CD8-positive, alpha-beta memory T cell (primary cell): ENCODE measurements at places on chromosomes 2 and 18.

- no peak for DNase-seq
These were observed 232.4 kb downstream of the INSIG2 start for GRCh38 chr2:118320658-118321057.

GRCh38 chr2:169928463-169928864 is 101.2 kb downstream of the UBR3 start:
- DNase-seq: no peak

DNA sequence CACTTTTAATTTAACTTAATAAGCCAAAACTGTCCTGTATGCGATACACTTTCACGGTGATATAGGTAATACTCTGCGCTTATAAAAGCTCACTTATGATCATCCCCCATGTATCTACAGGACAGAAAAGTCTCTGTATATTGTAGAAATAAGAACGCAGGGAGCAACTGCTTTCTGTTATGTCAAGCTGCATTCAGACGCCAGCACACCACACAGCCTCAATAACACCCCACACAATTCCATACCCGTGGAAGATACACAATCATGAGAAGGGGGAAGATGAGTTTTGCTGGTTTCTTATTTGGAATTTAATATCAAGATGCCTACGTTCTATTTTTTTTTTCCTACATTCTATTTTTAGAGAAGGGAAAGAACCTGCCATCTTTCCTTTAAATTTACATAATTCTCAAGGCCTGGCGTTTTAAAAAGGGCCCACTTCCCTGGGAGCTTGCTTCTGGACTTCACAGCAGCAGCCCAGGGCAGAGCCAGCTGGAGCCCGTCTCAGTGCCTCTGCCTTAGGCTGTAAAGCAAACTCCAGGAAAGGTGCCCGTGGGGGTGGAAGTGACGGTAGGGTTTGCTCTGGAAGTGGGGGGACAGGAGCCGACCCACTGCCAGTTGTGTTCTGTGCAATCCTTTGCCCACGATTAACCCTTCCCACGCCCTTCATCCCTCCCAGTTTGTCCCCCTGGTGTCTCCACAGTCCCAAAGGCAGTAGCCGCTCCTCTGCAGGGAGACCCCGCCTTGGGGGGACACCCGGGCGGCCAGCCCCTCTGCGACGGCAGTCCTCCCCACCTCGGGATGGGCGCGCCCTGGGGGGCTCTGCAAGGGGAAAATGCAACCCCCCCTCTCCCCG is 5.3 kb downstream of the PTGR3 start:
- DNase-seq: no peak

DNA sequence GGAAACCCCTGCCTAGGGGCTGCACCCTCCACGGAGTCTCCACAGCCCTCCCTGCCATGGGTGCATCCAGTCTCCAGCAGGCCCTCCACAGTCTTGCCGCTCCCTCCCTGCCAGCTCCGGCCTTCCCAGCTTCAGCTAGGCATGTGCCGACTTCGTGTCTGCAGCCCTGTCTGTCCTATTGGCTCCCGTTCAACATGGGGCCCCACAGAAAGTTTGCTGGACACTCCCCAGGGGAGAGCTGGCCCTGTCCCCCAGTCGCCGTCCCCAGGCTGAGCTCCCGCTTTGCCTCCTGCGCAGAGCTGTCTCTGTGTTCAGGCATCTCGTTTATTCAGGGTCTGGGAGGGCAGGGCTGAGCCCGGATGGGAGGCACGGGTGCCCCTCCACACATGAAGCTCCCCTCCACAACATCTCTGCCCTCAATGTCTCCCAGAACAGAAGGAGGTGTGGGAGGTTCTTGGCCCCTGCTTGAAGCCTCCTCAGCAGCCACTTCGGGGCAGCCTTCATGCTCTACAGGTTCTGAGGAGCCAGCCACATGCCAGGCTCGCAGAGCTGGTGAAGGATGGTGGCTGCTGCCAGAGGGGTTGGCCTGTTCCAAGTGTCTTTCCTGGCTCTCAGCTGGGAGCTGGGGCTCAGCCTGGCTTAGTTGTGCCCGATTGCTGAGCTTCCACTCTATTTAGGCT is 120.1 kb upstream of the PXDN start:
- DNase-seq: no peak

DNA sequence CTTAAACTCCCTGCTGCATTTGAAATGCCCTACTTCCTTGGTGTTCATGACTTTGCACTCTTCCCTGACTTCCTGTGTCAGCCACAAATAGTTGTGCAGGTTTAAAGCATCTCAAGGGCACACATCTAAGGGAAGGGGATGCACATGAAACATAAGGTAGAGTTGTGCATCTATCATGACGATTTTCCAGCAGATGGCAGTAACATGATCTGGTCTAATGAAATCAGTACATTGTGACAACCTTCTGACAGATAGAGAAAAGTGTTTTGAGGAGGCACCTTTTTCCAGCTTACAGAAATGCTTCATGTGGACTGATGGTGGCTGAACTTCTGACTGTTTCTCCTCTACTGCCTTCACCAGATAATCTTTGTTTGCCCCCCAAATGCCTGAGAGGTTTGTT is 238.9 kb downstream of the XIRP2 start:
- no peak for DNase-seq

DNA sequence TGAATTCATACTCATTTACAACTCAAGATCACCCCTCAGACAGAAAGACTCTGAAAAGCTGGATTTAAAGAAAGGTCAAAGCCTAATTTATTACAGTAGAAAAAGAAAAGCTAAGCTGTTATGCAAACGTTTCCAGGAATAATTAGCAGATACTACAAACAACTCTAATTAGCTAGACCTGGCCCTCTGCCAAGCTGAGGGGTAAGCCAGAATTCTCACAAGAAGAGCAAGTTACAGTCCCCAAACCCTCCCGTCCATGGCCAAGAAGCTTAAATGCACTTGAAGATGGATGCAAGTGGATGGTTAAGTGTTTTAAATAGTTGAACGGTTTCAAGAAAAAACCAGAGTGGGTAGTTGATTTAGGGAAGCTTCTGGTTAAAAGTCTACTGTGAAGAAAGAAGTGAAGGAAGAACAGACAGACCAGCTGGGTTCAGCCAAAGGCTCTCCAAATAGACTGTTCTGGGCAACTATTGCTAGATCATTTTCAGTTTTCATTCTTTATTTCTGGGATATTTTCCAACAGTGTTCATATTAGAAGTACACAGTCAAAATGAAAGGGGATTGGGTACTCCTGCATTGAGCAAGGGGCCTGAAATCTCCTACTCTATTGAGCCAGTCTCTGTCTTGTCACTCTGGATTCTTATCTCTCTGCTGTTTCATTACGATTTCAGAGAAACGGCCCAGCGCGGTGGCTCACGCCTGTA is 4.8 kb downstream of the LMAN2L start:
- no peak for DNase-seq

GRCh38 chr18:42326752-42327151 is 371.7 kb downstream of the PIK3C3 start:
- DNase-seq: no peak

DNA sequence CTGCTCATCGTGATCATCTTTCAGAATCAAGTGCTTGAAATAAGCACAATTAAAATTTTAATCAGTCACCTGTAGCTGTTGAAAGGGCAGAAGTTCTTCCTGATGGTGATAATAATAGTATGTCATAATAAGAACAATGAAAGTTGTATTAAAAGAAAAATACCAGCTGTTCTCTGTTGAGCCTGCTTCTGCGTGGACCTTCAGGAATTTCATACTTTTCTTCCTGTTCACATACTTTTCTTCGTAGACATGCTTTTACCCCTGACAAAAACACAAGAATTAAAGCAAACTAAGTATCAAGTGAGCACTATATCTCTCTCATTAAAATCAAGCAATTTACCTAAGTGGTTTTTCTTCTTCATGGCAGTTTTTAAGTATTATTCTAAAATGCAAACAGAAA is 79.2 kb downstream of the BARD1 start:
- no peak for DNase-seq

DNA sequence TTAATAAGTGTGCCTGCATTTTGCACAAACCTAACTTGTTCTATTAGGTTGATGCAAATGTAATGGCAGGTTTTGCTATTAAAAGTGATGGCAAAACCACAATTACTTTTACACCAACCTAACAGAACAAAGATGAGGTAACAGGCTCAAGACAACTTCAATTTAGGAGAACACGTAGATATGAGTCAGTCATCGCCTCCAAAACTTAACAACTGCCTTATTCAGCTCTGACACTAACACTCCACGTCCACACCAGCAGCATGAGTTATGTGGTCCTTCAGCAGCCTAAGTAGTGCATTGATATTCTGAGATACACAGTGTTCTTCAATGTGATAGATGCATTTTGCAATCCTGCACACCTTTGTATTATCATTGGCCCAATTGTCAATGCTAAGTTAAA is 1175.1 kb upstream of the ACVR2A start:
- DNase-seq: no peak

DNA sequence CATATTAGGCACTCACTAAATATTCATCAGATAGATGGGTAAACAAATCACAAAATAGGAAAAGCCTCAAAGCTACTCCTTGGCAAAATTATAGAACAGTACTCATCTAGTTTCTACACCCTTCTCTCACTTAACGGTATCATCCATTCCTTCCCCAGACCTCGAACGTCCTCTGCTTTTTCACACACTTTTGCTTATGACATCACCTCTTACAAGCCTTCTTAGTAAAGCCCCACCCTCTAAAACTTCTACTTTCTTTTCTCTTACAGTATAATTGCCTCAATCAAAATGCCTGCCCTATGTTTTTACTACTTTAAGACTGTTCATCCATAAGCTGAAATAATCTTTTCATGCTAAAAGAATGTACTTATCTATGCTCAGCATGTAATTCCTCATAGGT is 8.1 kb downstream of the CHN1 start:
- no peak for DNase-seq

GRCh38 chr2:47313728-47314127 is 89.2 kb upstream of the MSH2 start:
- DNase-seq: no peak

DNA sequence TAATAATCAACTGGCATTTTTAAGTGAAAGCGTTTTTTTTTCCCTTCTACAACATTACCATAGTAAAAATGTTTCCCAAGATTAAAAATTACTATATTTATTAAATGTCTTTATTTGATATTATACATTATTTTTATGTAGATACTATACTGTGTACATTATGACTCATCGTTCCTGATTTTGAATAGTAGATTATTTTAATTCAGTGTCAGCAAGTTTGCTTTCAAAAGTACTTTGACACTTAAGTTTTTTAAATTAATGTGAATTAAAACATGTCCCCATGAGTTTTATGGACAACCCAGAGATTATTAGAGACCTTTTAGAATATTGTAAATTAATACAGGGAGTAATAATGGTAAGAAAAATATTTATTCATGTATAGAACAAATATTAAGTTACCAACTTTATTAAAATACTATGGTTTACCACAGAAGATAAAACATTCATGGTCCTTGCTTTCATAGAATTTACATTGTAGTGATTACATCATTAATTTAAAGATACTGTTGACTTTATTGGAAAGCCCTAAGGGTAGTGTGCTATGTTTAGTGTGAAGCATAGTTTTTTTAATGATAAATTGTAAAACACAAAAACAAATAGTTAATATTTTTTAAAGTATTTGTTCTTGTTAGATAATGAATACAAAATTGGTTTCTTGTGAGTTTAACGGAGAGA is 21.9 kb downstream of the DYNC1I2 start:
- DNase-seq: no peak

DNA sequence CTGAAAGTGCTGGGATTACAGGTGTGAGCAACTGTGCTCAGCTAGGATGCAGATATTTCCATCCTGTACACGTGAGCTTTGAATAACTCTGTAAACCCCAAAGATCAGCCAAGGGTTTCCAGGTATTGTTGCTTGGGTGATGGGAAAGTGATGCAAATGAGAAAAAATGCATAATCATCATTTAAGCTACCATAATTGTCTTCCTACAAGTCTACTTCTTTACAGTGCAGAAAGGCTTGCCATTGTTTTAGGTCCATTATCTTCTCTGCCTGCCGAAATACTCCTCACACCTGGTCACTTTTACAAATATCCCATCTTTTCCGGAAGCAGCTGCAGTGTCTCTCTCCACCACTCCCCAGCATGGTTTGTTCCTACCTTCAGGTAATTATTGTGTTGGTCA is 259.8 kb upstream of the CCDC68 start:
- no peak for DNase-seq

DNA sequence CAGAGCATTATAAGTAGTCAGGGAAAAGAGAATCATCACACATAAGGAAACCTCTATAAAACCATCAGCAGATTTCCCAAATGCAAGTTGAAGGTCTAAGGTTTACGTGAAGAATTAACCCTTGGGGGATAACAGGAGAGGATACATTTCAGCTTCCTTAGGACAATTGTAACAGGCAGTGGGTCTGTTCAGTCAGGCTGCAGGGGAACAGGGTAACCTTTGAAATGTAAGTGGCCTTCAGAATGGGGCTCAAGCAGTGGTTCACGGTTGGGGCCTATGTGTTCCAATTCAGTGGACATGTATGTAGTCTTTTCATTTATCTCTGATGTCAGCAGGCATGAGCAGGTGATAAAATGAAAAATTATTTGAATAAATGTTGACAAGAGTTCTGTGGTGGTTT is 139.3 kb downstream of the EML6 start:
- DNase-seq: no peak

- no peak for DNase-seq
These were observed 13.6 kb upstream of the ATP6V1C2 start for GRCh38 chr2:10707831-10708230.
